ENCODE measurements at places on chromosomes 1 and 21.

DNA sequence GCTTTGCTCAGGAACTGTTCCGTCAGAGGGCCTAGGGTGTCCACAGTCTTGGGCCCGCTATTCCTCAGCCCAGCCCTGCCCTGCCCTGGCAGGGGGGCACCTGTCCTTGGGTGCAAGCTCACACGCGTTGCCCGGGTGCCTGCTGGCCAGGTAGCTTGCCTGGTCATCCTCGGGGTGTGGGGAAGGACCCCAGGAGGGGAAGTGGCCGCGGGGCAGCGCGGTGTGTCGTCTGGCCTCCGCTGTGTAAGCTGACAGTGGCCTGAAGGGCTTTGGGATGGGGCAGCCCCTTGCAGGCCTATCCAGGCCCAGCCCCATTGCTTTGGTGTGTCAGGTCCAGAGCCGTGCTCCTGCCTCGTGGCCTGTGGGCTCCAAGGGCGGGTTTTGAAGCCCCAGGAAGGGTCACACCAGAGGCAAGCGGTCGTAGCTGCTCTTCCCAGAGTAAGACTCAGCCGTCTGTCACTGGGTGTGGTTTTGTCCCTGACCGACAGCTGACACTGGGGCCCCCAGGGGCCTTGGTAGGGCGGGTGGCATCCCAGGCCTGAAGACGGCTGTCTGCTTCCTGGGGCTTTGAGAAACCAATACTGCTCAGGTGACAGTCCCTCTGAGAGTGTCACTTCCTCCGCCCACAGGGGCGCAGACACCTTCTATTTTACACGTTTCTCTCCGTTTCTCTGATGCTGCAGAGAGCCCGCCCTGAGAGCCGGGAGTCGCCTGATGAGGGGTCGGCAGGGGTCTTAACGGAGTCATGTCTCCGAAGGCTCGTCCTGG, 72.1 kb downstream of the SKI start:
- ATAC-seq: peak; percentile 90

GRCh38 chr1:96427616-96428015, 294.0 kb upstream of the PTBP2 start:
- no peak for ATAC-seq

DNA sequence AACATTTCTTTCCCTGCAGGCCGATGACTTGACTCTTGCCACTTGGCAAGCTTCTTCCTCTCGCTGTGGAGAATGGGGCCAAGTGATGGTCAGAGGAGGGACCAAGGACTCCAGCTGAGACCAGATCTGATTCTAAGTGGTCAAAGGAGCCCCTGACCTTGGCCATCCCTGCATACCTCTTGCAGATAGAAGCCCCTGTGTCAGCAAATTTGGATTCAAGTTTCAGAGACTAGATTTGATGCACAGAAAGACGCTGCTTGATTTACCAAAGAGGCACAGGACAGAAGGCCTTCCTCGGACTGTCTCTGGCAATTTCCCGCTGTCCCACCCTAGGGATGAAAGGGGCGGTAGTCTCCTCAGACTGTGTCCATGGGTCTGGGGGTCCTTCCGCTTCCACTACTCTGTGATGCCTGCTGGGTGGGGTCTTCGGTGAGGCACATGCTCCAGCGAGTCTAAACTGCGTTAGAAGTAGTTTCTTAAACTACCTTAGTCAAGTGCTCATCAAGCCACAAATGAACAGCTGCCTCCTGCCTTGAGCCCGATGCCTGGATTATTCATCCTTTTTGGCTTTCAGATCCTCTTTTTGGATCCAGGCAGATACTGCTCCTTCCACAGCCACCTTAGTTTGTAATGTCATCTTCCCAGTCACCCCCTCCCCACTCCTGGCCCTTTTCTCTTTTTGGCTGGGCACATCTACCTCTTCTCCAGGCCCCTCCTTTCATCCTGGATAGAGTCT, 31.8 kb upstream of the RBM15 start:
- no peak for ATAC-seq

DNA sequence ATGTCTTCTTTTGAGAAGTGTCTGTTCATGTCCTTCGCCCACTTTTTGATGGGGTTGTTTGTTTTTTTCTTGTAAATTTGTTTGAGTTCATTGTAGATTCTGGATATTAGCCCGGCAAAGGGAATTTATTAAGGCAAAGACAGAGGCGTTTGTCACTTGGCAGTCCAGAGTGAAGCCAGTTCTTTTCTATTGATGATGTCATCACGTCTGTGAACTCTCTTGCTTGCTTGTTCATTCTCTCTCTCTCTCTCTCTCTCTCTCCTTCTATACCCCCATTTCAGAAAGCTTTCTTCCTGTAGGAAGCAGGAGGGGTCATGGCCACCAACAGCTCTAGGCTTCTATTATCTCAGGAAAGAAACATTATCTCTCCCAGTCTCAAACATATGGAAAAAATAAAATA, 291.3 kb downstream of the OMA1 start:
- no peak for ATAC-seq

DNA sequence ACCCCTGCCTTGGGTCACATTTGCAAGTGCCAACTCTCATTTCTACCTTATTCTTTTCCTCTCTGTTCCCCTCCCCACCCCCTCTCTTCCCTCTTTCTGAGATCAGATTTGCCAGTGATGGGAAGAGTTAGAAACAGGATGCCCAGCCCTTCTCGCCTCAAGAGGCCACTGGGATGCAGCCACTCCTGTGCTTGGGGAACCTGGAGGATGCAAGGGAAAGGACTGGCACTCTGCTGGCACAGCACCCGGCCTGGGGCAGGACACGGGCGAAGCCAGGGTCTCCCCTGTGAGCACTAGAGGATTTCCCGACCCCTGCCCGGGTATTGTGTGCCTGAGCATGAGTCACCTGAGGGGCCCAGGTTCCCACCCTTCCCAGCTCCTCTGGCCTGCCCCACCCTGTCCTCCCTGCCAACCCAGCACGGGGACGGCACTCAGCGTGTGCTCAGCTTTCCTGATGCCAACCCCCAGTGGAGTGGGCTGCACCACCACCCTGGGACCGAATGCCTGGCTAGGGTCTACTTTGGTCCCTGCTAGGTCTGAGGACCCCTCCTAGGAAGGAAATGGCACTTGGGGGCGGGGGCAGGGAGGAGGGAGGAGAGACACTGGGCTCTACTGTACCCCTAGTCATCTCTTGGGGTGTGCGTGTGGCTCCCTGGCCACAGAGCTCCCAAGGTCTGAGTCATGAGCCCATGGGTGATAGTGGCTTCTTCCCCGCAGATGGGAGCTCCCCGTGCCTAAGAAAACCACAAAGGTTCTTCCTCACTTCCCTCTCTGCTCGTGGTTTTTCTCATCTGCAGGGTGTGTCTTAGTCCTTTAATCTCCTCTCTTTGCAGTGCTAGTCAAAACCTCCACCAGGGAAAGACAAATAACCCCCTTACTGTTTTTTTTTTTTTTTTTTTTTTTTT, 12.4 kb downstream of the LMNA start:
- ATAC-seq: peak; percentile 91

- ATAC-seq: no peak
Observed at GRCh38 chr1:26970810-26971209, 10.5 kb upstream of the KDF1 start.

DNA sequence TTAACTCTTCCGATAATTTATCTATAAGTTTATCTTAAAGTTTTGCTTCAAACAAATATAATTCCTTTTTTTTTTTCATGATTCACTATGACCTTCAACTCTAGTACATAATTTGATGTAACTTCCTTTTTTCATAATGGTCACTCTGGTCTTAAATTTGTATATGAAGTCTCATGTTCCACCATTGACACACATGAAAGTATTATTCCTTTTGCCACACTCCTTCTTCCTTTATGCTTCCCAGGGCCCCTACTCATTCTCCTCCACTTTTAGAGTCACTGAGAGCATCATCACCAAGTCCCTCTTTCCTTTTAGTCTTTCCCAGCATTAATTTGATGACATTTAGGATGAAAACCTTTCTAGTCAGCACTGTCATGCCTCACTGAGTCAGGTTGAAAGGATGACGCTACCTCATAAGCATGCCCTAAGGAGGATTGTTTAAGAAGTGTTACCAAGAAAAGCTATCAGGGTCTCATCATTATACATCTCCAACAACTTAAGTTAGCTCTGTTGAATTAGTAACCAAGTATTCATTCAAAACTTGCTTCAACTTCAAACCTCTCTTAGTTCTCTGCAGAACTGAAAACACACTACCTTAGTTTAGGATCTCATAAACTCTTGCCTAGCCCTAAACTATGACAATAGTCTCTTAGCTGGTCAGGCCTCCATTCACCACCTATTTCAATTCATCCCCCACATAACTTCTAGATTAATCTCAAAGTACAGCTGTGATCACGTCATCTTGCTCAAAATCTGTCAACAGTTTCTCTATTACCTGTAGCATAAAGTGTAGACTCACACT, 14.5 kb downstream of the AUNIP start:
- ATAC-seq: no peak

DNA sequence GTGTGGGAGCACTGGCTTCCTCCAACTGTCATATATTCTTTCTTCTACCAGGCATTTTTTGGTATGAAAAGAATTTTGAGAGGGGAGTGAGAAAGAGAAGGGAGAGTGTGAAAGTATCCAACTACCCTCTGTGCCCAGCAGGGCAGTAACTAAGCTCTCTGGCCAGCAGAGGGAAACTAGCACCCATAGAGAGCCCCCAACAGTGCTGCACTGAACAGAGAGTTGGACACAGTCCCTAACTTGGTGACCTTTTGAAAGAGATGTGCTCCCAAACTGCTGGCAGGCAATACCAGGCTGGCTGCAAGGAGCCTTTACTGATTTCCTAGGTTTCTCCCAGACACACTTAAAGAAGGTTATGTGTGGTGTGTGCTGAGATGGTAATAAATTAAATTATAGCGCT, 118.8 kb upstream of the PBX1 start:
- no peak for ATAC-seq

- no peak for ATAC-seq
Observed at GRCh38 chr21:44771896-44772525, 29.6 kb downstream of the UBE2G2 start.

DNA sequence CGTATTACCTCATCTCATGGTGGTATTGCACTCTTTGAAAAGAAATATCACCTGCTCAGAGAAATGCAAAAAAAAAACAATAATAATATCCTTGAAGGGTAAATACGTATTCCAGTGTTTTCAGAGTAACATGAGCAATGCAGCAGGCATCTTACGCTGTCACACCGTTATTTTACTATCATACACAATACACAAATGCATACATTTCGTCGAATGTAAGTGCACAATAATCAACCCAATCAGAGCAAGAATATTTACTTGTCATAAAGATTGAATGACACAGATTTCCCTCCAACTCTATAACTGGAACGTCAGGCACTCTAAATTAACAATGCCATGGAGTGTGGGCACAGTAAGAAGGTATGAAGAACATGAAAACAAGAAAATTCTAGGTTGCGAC, 1050.1 kb downstream of the PLA2G4A start:
- no peak for ATAC-seq

- ATAC-seq: no peak
Observed at GRCh38 chr21:46120301-46121285, 22.7 kb downstream of the COL6A2 start.

GRCh38 chr1:53196017-53196484, 573 bp upstream of the CPT2 start:
- ATAC-seq: peak; percentile 16

DNA sequence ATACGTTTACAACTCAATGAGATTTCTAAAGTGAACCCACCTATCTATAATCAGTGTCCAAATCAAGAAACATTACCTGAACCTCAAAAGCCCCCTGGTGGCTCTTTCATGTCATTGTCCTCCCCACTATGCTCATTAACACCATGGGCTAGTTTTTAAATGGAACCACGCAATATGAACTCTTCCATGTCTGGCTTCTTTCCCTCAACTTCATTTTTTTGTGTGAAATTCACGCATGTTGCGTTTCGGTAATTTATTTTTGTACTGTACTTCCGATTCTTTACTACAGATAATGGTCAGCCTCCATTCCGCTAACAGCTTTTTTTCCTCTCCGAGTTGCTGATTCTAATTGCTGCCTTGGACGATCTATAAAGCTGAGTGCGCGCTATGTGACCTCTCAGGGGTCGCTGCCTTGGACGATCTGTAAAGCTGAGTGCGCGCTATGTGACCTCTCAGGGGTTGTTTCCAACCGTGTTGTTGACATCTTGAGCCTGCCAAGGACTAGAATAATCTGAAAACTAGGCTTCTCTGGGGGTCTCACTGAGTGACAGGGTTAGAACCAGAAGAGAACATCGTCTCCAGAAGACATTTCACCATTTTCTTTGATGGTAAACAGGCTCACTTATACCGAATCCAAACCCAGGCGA, 1.1 kb upstream of the CACYBP start:
- ATAC-seq: no peak

DNA sequence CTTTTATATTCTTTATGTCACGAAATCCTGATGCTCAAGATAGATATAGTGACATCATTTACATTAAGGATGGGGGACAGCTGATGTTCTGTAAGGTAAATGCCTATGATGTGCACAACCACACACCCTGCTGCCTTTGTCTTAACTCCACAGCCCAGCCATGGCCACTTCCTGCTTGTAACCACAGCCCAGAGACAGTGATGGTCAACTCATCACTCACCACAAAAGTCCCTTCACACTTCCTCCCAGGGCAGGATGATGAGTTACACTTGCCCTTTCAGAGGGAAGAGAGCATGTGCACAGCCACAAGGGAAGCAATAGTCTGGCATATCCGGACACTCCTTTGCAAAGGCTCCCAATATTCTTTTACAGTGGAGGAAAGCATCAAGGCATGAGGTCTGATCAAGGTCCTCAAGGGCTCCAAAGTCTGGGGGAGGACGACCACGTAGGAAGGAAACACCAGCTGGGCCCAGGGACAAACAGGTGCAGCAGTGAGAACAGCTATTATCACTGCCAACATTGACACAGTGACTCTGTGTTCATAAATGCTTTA, 53.8 kb downstream of the PLPP3 start:
- peak; percentile 51 for ATAC-seq

DNA sequence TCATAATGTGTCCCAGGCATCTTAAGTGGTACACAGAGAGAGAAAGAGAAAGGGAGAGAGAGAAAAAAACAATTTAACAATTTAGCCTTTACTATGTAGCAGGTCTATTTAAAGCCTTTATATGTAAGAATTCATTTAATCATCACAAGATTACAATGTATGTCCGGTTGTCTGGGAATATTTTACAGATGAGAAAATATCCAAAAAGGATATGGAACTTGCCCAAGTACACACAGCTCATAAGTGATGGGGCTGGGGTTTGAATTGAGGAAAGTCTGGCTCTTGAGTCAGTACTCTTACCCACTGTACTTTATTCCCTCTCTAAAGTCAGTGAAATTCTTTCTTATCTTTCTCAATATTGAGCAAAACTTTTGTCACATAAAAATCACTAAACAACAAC, 104.6 kb downstream of the LYPLAL1 start:
- ATAC-seq: no peak

- ATAC-seq: no peak
Observed at GRCh38 chr1:76857973-76858372, 9.3 kb upstream of the ST6GALNAC5 start.

DNA sequence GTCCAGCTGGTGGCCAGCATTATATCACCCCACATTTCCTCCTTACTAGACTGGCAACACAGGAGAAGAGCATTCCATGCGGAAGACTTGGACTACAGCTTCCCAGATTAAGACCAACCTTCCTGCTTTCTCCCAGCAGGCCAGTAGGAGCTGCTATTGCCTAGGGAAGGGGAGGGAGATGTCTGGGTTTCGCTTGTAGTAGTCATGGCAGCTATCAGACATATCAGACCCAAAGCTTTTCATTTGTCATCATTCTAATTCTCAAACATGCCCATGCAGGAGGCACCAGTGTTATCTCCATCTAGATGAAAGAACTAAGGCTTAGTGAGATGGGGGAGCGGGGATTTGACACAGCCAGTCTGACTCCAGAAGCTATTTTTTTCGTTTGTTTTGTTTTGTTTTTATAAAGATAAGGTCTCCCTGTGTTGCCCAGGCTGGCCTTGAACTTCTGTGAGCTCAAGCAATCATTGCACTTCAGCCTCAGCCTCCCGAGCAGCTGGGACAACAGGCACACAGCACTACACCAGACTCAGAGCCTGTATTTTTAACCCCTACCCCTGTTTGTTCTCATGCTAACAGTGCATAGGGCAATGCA, 4.5 kb downstream of the PLA2G2A start:
- peak; percentile 41 for ATAC-seq

All from activated CD4-positive, CD25-positive, alpha-beta regulatory T cell treated with anti-CD3 and anti-CD28 coated beads, Interleukin-2, amount 50 U/mL, for 24 hours (primary cell).